WERI-Rb-1 (cell line): ENCODE measurements at places on chromosomes 11 and 22.

GRCh38 chr11:7596975-7597391 lies 76.3 kb downstream of the CYB5R2 start:
- DNase-seq = no peak

GRCh38 chr11:93570759-93571413 lies 27.7 kb upstream of the SMCO4 start:
- no peak for DNase-seq

- no peak for DNase-seq
Measured at GRCh38 chr11:285021-285893, 3.7 kb upstream of the PGGHG start.

DNA sequence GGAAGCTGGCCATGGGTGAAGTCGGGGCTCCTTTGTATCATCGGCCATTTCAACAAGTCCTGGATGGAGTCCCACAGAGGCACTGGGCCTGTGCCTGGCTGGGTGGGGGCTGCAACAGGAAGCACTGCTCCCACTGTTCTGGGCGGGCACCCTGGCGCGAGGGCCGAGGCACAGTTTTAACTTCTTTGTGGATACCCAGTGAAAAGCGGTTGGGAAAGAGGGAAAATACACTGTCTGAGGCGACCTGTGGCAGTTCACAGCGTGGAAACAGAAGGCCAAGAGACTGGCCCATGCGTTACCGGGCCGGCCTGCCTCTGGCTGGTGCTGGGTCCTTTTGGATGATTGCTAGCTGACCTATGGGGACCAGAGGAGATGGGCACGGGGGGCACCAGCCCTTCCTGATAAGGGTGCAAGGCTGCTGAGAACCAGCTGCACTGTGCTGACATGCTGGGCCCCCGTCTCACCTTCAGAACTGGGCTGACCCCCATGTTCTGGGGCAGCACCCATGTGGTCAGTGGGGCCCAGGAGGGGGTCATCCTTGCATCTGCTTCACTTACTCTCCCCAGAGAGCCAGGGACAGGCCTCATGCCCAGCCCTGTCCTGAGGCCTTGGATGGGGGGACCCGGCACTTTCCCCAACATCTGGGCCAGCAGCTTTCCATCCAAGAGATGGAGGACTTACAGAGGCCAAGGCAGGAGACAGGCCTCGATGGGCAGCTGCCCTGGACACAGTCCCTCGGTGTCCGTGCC lies 4.2 kb downstream of the OVOL1 start:
- no peak for DNase-seq

DNA sequence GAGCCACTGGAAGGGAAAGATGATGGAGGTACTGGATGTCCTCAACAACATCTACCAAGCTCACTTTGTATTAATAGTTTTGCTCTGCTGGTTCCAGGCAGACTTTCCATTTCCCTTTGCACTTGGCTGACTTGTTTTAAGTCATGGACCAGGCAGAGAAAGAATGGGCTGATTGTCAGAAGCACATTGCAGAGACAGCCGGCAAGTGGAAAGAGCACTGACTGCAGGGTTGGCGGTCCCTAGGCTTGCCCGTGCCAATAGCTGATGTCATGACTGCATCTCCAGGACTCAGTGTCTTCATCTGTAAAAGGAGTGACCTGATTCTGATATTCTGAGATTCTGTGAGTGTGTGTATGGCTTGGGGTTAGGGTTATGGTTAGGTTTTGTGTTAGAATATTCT lies 20.9 kb upstream of the NNMT start:
- DNase-seq = no peak

DNA sequence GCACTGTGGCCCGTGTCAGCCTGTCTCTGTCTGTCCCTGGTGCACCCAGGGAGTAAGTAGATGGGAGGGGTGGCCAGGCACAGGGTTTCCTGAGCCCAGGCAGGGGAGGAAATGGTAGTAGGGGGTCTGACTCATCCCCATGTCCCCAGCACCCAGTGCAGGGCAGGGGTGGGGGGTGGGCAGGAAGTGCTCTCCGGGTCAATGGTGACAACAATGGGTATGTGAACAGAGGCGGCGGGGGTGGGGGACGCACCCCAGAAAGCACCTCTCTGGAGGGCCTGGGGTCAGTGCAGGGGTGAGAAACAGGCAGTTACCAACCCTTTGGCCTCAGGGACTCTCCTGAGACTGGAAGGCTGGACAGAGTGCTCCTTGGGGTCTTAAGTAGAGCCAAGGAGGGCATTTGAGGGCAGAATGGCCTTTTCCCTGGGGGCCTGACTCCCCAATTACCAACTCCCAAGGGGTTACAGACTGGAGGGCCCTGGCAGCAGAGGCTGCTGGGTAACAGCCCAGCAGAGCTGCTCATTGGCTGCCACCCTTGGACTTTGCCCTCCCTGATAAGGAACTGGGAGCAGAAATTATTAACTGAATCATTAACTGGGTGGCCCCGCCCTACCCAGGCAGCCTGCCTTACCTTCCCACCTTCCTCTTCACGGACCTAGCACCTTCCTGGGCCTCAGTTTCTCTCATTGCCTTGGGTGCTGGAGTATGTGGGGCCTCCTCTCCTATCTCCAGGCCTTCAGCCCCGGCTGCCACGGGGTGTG lies 4.2 kb downstream of the MYRF start:
- DNase-seq = no peak

DNA sequence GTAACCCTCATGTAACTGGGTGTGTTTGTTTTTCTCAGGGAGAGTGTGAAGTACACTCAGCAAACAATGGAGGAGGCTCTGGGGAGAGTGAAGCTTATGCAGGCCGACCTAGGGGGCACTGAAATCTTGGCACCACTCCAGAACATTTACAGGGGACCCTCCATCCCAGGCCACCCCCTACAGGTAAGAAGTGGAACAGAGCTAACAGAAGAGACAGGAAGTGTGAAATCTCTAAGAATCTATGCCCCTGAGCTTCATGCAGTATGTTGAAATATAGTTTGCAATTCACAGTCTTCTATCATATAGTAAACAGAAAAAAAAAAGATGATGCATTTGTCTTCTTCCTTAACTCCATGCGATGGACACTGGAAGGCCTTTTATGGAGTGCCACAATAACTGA lies 8.4 kb downstream of the VWA5A start:
- DNase-seq = no peak

DNA sequence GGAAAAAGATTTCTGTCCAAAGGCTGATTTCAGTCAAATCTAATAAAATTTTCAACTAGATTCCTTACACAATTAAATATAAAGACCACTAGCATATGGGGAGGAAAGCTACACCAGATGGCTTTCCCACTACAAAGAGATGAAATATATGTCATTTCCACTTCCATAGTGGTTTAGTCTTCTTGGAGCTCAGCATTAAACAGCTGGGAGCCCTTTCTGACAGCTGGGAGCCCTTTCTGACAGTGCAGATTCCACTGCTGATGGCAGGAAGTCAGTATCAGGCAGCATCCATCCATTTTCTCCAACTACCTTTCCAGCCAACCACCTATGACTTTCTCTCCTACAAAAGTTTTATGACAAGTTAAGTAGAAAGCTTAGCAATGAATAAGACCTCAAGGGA lies 177.9 kb downstream of the RRAS2 start:
- no peak for DNase-seq

- no peak for DNase-seq
Measured at GRCh38 chr11:10991393-10991792, 133.5 kb upstream of the ZBED5 start.

DNA sequence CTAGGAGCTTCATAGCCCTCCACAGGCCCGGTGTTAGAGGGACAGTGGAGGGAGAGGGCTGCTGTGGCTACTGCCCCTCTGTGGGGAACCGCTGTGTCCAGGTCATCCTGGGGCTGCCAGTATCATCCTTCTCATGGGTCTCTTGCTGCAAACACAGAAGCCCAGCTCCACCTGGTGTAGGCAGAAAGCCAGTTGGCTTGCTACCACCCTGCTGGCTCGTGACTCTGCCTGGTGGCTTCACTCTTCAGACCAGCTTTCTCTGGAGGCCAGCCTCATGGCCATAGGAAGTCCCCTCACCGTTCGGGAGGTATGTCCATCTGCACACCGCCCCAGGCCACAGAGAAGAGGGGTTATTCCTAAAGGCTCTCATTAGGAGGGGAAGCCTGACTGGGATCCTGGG lies 19.4 kb upstream of the SUSD2 start:
- DNase-seq = no peak
